Hypothalamus (tissue), 51 donors: ENCODE measurements at places on chromosomes 11 and 22.

DNA sequence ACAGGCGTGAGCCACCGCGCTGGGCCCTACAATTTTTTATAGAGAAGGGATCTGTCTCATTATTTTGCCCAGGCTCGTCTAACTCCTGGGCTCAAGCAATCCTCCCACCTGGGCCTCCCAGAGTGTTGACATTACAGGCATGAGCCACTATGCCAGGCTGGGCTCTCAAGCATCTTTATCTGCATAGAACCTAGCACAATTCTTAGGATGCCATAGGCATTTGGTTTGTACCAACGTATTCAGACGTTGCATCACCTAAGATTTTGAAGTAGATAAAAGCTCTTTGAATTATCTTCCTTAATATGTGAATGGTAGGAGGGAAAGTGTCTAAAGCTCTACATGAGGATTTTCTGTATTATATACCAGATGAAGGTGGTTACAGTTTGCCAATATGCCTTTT is 30.5 kb downstream of the RTN3 start:
- DNase-seq = no peak

DNA sequence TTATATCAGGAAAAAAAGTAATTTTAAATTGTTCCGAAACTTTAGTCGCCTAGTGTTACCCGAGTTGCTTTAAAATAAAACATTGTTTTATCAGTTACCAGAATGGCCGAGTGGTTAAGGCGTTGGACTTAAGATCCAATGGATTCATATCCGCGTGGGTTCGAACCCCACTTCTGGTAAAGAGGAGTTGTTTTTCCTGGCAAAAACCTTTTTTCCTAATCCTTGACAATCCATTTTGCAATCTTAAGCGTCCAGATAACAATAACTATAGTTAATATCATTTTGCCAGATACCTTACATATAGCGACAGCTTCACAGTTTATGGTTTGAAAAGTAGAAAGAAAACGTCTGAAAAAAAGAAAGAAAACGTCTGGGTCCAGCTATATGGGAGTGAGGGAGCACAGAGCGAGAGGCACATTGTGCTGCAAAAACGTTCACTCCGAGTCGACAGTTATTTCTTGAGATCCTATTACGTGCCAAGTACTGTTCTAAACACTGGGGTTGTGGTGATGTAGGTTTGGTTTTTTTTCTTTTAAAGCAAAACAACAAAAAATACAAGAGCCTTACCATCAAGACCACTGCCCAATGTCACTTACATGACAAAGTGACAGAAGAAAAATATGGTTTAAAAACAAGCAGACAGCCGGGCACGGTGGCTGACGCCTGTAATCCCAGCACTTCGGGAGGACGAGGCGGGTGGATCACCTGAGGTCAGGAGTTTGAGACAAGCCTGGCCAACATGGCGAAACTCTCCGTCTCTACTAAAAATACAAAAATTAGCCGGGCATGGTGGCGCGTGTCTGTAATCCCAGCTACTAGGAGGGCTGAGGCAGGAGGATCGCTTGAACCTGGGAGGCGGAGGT is 40.6 kb downstream of the OR4D9 start:
- DNase-seq = no peak

- DNase-seq = peak; percentile 67
Measured at GRCh38 chr11:76445121-76446084, 585 bp downstream of the EMSY start.

GRCh38 chr11:36345084-36345511 is 49.0 kb downstream of the PRR5L start:
- DNase-seq = no peak

- peak; percentile 42 for DNase-seq
Measured at GRCh38 chr11:62842171-62842741, 2.9 kb upstream of the WDR74 start.

GRCh38 chr22:43205261-43205691 is 18.3 kb upstream of the TTLL12 start:
- DNase-seq = no peak

GRCh38 chr11:1497600-1497999 is 11.0 kb upstream of the MOB2 start:
- no peak for DNase-seq

- DNase-seq = peak; percentile 55
Measured at GRCh38 chr11:134425816-134426536, 13.9 kb upstream of the B3GAT1 start.

GRCh38 chr22:39641660-39642310 is 71.2 kb downstream of the CACNA1I start:
- DNase-seq = no peak

GRCh38 chr11:134449713-134450112 is 37.7 kb upstream of the B3GAT1 start:
- no peak for DNase-seq

DNA sequence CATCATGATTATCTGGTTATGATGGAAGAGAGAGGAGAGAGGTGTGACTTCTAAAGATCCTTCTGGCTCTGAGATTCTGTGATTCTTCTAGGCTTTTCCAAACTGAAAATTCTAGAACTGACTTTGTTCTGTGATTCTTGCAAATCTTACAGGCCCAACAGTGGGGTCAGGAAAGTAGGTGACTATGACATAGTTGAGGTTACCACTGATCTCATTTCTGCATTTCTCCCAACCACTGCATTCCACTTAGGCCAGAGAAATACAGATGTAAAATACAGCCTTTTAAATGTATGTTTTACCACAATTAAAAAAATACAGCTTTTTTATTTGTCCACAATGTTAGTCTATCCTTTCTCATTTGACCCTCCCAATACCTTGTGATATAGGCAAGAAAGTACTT is 83.7 kb downstream of the STIM1 start:
- DNase-seq = no peak

DNA sequence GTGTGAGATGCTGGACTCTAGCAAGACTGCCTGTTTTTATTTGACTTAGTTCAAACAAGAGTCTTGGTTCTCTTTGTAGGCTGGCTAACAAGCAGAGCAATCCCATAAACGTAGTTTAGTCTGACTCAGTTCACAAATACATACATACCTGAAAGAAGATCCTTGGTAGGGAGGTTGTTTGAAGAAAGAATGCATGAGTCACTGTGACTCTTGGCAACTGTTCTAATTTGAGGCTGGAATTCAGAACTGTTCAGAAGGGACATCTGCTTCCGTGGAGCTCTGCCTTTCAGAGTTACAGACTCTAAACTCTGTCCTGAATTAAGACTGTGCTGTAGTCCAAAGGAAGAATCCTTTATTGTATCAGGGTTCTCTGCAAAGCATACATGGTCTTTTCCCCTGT is 32.2 kb downstream of the C2CD3 start:
- DNase-seq = no peak

DNA sequence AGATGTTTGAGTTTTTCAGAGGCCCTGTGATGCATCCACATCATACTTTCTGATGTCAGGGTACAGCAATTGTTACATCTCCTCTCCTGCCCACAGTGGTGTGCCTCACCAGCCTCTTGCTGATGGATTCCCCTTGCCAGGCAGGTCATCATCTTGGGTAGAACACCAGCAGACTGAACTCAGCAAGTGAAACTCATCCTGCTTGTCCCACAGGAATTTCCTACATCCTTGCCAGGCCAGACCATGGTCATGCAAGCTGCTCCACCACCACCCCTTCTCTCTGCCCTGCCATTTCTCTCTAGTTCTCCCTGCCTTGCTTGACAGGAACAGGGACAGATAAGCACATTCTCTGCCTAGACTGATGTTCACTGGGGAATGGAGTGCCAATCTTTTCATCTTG is 85.9 kb downstream of the PAX6 start:
- DNase-seq = no peak

- DNase-seq = no peak
Measured at GRCh38 chr11:11505190-11505589, 116.6 kb downstream of the GALNT18 start.

DNA sequence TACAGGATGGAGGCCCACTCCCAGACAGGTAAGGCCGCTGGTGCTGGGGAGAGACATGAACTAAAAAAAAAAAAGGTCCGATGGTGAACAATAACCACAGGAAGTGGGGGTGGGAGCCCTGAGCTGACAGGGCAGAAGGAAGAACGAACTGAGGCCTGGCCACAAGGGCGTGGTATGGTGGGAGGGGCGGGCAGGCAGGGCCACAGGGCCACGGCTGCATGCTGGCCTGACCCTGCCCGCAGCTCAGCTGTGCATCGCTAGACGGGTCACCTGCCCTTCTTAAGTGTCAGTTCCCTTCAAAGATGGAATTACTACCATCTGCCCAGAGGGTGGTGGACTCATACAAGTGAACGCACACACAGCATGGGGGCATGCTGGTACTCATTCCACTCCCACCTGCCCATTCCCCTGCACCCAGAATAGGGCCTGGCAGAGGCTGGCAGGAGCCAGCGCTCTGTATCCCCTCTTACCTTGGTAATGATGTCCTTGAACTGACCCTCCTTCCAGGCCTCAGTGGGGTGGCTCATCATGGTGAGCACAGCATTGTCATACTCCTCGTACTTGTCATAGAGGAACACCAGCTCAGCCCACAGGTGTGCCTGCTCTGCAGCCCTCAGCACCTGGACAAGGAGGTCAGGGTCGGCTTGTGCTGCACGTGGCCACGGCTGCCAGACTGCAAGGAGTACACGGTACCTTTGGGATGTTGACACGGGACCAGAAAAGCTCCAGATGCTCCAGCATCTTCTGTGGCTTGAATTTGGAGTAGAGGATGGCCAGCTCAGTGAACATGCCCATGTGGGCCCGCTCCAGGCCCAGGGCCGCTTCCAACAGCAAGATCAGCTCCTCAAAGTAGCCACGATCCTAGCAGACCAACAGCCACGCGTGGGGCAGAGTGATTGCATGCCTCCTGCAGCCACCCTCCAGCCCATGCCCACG is 17.5 kb upstream of the SLC25A1 start:
- no peak for DNase-seq

- no peak for DNase-seq
Measured at GRCh38 chr11:120660024-120660565, 148.5 kb downstream of the GRIK4 start.

GRCh38 chr11:123653827-123654565 is 428 bp downstream of the SCN3B start:
- DNase-seq = no peak

DNA sequence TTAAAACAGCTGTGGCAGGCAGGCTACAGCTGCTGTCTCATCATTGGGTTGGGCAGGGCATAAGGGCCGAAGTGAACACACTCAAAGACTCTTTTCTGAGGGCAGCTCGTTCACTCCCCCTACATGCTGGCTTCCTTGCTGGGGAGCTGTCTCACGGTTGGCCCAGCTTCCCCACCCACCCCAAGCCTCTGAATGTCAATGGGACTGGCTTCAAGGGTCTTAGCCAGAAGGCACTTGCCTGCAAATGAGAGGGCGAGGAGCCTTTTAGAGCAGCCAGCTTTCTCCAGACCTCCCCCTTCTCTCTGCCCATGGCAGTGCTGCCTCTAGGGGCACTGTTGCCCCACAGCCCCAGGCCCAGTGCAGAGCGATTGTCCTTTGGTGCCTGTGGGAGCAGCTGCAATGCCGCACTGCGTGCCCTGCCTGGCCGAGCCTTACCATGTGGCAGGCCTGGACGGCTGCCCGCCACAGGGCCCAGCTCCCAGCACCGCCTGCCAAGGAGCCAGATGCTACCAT is 94.7 kb upstream of the RASSF10 start:
- peak; percentile 87 for DNase-seq
